ENCODE measurements at places on chromosomes 11 and 22. TPM values are rescaled to one million over a fixed set of nuclear protein-coding genes. Genes with fewer than 3 reads are reported as not detected.
A peak's percentile ranks its signal among the peaks of the same experiment; 100 is the strongest.

SPON1 gene
- 0.16 TPM for total RNA-seq

ADAMTS15 gene
- total RNA-seq = not detected

SPCS2 gene
- total RNA-seq = 173 TPM

PKDREJ gene
- not detected for total RNA-seq

DNA sequence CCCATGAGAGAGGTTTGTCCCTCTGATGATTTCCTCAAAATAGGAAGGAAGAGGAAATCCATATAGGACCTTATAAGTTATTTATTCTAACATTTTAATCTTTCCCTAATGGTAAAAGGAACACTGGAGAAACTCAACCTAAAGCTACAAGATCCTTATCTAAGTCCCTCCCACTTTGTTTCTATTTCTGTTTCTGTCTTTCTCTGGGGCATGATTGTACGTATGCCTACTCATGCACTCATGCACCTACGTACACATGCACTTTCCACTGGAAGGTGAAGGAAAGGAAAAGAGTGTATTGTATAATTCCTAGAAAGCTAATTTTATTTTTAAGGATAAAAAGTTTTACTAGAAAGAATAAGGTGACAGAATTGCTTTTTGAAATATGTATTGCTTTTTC, 125.0 kb downstream of the RAB38 start:
- no peaks in the 10 kb centered on the region for H3K36me3 ChIP-seq
- no peaks in the 10 kb centered on the region for H3K27me3 ChIP-seq
- H3K4me3 ChIP-seq = no peak overlapping the region
- H3K4me1 ChIP-seq = peaks cover 6% of the 10 kb centered on the region
- no peak for DNase-seq

GRCh38 chr22:37677493-37677974, 2.1 kb downstream of the LGALS1 start:
- no peak for DNase-seq
- H3K4me1 ChIP-seq = peaks cover 39% of the 10 kb centered on the region
- H3K27me3 ChIP-seq = no peaks in the 10 kb centered on the region

DNA sequence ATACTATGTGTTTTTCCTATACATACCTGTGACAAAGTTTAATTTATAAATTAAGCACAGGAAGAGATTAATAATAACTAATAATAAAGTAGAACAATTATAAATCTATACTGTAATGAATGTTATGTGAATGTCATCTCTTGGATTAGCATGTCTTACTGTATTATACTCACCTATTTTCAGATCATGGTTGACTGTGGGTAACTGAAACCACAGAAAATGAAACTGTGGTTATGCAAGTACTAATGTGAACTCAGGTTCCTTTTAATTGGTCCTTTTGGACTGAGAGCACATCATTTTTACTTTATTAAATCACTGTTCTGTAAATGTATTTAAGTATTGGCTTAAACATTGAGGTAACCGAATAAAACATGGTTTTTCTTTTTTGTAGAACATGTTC, 108.8 kb downstream of the PPP6R3 start:
- H3K4me1 ChIP-seq = peaks cover 31% of the 10 kb centered on the region
- peaks cover 86% of the 10 kb centered on the region for H3K36me3 ChIP-seq
- no peaks in the 10 kb centered on the region for H3K27me3 ChIP-seq
- no peak overlapping the region for H3K4me3 ChIP-seq
- no peak overlapping the region for H3K27ac ChIP-seq
- DNase-seq = no peak

GRCh38 chr11:117205211-117205818, 6.1 kb downstream of the TAGLN start:
- no peak overlapping the region for H3K27ac ChIP-seq
- peaks cover 38% of the 10 kb centered on the region for H3K36me3 ChIP-seq
- DNase-seq = no peak

DNA sequence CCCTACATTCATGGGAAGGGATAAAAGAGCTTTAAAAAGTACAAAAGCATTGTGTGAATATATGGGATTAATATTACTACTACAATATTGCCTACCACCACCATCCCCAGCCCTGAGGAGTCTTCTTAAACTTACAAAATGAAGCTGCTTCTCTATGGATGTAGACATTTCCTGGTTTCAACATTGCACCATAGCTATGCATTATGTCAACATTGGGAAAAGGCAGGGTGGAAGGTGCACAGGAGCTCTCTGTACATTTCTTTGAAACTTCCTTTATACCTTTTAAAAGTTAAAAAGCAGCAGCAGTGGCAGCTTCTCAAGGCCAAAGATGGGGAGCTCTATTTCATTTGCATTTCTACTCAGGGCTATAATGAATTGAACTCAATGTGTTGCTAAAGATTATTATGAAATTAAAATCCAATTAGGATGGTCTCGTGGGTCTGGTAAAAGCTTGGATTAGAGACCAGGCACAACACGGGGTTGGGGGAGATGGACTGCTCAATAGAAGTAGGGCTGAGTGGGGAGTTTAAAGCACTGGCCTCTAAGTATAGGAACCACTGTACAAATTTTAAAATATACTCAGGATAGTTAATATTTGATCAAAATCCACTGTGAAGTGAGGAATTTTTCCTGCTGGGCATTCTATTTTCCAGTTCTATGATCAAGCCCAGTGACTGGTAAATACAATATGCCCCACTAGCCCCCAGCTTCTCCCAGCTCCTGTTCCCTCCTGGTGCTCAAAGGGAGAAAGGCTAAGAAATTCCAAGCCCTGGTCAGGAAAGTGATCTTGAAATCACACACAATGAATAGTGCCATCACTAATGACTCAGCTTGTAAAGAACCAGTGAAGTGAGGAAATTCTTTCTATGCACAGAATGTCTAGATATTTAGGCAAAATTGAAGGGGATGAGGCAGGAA, 362.7 kb upstream of the CCDC90B start:
- DNase-seq = no peak
- no peaks in the 10 kb centered on the region for H3K4me1 ChIP-seq
- H3K36me3 ChIP-seq = no peaks in the 10 kb centered on the region
- no peak overlapping the region for H3K4me3 ChIP-seq
- peaks cover 1% of the 10 kb centered on the region for H3K27me3 ChIP-seq

GRCh38 chr22:45230026-45230721, 10.5 kb downstream of the KIAA0930 start:
- H3K4me3 ChIP-seq = no peak overlapping the region
- H3K4me1 ChIP-seq = peaks cover 7% of the 10 kb centered on the region
- H3K27ac ChIP-seq = no peak overlapping the region
- no peak for DNase-seq

DNA sequence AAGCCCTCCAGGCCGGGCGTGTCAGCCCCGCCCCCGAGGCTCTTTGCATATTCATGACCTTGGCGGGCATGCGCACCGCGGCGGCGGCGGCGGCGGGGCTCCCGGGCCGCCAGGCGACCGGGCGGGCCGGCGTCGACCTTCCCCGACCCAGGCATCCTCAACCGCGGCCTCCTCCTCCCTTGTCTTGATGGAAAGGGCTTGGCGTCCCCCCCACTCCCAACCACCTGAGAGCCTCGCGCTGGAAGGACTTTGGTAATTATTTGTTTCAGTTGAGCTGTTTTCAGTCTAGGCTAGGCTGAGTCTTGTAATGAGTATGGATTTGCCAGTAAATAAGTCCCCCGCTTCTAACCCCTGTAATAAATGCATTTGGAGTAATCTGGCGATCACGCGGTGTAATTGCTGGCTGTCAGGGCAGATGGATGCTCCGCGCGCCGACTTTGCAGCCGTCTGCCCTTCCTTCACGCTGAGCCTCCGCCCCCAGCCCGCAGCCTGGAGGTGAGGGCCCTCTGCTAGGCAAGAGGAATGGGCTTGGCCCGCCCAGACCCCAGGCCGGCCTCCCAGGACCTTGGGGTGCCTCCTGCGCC, 25.2 kb downstream of the FLRT1 start:
- peak overlapping the region; percentile 77 for H3K4me3 ChIP-seq
- no peaks in the 10 kb centered on the region for H3K36me3 ChIP-seq
- peaks cover 4% of the 10 kb centered on the region for H3K4me1 ChIP-seq
- peaks cover 14% of the 10 kb centered on the region for H3K27me3 ChIP-seq
- DNase-seq = peak; percentile 33

DNA sequence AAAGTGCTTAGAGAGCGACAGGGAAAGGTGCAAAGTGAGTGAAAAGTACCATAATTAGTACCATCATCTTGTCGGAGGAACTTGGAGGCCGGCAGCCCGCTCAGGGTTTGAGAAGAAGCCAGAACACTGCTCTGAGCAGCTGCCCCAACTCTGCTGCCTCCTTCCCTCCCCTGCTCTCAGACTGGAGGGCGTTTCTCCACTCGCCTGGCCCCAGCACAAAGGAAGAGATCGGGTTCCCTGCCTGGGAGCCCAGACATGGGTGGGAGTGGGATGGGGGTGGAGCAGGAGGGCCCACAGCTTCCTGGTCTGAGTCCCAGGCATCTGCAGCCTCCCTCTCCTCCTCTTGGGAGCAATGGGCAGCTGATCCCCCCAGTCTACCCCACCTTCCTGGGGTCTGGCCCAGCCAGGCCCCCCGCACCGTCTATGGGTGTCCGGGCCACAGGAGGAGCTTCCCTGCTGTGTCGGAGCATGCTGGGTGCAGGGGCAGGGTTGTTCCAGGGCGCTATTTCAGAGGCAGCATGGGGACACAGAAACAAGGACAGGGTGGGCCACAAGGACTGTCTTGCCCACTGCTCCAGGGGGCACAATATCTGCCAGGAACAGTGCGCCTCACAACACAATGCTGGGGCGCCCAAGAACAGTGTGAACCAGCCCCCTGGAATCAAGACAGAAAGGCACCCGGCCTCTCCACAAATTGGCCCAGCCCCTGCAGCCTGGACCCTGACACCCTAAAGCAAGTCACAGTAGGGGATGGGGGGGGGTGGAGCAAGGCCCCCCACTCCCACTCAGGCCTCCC, 4.8 kb downstream of the LIF start:
- H3K4me3 ChIP-seq = peak overlapping the region; percentile 99
- H3K27ac ChIP-seq = peak overlapping the region; percentile 58

DNA sequence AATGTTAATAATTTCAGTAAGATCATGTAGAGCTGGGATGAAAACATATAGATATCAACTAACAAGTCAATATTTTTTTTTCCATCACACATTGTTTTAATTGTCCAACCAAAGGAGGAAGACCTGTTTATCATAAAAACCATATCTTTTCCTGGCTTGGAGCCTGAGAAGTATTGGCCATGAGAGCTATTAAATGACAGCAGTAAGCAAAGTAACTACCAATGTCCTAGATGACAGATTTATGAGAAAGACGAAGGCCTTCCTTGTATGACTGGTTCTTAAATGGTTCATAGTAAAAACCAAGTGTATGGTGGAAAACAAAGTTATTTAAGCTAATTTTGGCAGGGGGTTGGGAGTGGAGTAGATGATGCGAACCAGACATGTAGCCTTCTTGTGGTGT, 1147.1 kb upstream of the TENM4 start:
- H3K4me3 ChIP-seq = no peak overlapping the region
- H3K36me3 ChIP-seq = no peaks in the 10 kb centered on the region
- no peak overlapping the region for H3K27ac ChIP-seq
- no peaks in the 10 kb centered on the region for H3K4me1 ChIP-seq
- no peaks in the 10 kb centered on the region for H3K27me3 ChIP-seq

DNA sequence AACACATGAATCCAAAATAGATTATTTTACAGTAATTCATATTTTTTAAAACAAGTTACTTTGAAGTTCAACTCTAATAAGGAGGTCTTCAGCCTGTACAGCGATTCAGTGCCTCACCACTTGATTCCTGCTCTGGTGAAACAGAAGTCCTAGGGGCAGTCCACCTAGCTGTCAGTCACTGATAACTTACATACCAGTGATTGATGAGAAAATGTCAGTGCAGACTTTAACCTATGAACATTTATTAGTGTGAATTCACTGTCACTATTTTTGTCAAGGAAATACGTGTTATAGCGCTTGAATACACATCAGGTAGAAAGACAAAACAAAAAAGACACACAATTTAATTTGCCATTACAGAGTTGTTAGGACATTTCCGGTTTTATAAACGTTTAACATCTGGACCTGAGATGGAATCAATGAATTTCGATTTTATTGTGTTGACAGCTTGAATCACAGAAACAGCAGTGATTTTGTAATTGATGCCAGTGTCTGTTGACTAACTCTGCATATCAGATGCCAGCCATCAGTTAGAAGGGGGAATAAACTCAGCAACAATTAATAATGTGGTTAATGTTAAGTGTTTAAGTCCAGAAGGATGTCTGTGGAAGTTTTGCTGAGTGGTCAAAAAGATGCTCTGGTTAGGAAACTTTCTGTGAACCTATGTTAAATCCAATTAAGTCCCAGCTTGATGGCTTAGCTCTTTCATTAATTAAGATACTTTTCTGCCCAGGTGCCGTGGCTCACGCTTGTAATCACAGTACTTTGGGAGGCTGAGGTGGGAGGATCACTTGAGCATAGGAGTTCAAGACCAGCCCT, 34.5 kb downstream of the ELF5 start:
- no peaks in the 10 kb centered on the region for H3K36me3 ChIP-seq
- no peak overlapping the region for H3K27ac ChIP-seq
- no peaks in the 10 kb centered on the region for H3K4me1 ChIP-seq
- no peak for DNase-seq

GRCh38 chr11:121892131-121892681, 223.8 kb downstream of the BLID start:
- no peak for DNase-seq
- no peaks in the 10 kb centered on the region for H3K4me1 ChIP-seq
- peaks cover 2% of the 10 kb centered on the region for H3K27me3 ChIP-seq

DNA sequence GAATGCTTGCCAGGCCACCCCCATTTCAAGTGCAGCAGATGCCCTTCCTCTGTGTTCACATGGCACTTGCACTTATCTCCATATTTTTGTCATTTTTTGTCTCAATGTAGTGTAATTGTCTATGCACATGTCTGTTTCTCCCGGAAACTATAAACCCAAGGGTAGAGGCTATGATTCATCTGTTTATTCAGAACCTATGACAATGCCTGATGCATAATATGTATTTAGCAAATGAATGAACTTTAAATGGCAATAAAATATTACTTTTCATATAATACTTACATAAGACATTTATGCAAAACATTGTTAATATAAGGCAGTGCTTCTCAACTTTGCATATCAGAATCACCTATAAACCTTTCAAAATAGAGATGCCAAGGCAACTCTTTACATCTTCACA, 6.7 kb downstream of the PAK1 start:
- H3K36me3 ChIP-seq = no peaks in the 10 kb centered on the region
- H3K27ac ChIP-seq = no peak overlapping the region
- no peak overlapping the region for H3K4me3 ChIP-seq
- no peak for DNase-seq
- peaks cover 14% of the 10 kb centered on the region for H3K4me1 ChIP-seq

DNA sequence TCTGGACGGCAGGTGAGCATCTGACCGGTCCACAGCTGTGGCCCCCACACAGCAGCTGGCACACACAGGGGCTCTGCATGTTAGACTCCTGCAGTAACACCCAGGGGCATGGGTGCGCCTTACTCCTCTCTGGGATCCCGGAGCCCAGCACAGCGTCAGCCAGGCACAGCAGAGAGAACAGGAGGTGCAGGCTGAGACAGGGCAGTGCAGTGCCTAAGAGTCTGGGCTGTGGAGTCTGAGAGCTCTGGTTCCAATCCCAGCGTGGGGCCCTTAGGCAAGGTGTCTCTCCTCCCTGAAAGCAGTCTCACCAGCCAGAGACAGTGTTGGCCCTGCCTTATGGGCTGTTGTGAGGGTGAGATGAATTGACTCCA, 2.3 kb downstream of the NUDT8 start:
- DNase-seq = no peak
- H3K36me3 ChIP-seq = no peaks in the 10 kb centered on the region
- H3K27me3 ChIP-seq = no peaks in the 10 kb centered on the region
- peaks cover 9% of the 10 kb centered on the region for H3K4me1 ChIP-seq
